Muscle of back (tissue), 13 donors: ENCODE measurements at places on chromosomes 5 and 9. TPM values are rescaled to one million over a fixed set of nuclear protein-coding genes. Genes with fewer than 3 reads are reported as not detected.

- no peak for DNase-seq
Observed at GRCh38 chr9:89721971-89722530, 117.2 kb downstream of the GADD45G start.

DNA sequence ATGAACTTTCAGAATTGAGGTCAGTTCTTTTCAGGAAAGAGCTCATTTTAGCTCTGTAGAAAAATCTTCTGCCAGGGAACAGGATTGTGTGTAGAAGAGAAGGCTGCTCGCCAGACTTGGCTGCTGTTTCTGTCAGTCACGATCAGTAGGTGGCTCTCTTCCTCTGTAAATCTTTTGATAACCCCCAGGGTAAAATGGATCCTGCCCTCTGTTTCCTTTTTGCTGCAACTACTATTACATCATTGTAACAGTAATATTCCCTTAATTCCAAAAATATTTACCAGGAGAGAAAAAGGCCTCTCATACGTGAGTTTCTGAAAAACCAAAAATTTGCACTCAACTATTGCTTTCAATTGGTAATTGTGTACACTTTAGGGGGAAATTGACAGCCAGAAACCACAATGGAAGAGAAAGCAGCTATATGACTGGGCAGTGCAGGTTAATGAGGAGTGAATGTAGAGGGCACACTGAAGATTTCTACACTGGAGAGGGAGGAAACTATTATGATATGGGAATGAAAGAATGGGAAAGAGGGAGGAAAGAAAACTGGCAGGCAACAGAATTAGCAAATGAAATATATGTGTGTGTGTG is 12.3 kb downstream of the IFNA21 start:
- DNase-seq, result no peak

DNA sequence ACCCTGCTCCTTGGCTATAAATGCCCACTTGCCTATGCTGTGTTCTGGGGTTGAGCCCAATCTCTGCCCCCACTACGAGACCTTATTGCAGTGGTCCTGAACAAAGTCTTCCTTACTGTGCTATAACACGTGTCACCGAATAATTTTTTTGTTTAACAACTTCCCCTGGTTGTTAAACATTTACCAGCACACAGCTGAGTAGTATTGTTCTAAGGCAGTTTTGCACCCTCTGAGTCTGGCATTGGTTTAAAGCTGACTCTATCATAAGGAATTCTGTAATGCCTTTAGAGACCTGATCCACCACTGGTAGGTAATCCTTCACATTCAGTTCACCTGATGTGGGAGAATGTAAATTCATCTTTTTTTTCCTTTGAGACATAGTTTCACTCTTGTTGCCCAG is 25.6 kb upstream of the ANKRD31 start:
- DNase-seq, result no peak

Gene GDF9
- 0.85 TPM for polyA plus RNA-seq

DNA sequence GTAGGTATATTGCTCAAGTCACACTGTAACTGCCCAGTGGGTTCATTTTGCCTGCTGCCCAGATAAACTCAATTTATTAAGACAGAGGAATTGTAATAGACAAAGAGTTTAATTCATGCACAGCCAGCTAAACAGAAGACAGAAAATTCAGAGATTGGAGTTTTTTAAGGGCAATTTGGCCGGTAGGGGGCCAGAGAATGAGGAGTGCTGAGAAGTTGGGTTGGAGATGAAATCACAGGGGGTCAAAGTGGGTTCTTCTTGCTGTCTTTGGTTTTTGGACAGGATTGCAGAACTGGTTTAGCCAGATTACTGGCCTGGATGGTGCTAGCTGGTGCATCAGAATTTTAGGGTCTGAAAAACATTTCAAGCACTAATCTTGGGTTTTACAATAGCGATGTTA is 20.7 kb upstream of the IL33 start:
- no peak for DNase-seq

DNA sequence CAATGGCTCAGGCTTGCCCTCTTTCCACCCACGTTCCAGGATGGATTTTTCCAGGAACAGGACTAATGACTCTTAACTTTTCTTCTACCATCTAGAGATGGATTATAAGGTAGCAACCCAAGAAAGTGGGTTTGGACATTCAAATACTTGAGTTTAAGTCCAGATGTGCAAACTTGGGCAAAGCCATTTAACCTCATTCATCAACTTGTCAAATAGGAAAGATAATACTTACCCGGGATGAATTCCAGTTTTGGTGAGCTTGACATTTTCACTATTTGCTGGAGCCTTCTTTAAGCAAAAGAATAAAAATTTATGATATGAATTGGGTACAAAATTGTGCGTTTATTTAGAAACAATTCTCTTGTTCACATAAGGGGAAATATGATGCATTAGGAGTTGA is 44.3 kb upstream of the ZBED3 start:
- DNase-seq, result peak; percentile 24

GRCh38 chr9:101354143-101354764 is 30.6 kb downstream of the BAAT start:
- no peak for DNase-seq

Gene CTSV
- polyA plus RNA-seq, result 3.2 TPM

Gene MORN5
- not detected for polyA plus RNA-seq

DNA sequence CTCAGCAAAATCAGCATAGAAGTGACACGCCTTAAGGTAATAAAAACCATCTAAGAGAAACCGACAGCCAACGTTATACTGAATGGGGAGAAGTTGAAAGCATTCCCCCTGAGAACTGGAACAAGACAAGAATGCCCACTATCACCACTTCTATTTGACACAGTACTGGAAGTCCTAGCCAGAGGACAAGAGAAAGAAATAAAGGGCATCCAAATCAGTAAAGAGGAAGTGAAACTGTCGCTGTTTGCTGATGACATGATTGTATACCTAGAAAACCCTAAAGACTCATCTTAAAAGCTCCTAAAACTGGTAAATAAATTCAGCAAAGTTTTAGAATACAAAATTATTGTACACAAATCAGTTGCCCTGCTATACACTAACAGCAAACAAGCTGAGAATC is 393.3 kb downstream of the KIF4B start:
- no peak for DNase-seq

- DNase-seq, result no peak
Observed at GRCh38 chr9:86563350-86563749, 209.1 kb upstream of the TUT7 start.

DNA sequence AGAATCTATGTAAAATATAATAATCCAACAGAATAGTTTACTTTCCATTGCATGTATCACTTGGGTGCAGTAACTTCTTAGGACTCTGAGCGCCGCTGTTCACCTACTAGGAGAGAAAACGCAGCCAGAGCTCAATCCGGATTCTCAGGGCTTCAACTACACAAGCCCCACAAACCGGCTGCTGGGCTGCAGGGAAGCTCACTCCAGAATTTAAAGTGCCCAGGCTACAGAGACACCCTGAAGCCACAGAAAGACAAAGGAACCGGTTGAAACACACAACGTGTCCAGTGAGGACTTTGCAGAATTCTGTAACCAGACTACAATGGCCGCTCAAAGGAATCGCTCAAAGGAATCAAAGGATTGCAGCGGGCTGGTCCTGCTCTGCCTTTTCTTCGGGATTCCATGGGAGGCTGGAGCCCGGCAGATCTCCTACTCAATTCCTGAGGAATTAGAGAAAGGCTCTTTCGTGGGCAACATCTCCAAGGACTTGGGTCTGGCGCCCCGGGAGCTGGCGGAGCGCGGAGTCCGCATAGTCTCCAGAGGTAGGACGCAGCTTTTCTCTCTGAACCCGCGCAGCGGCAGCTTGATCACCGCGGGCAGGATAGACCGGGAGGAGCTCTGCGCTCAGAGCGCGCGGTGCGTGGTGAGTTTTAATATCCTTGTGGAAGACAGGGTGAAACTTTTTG is at the start of gene PCDHGA10:
Gene PCDHGA10, plus strand, starts transcription at position 134 of the 686 bp plus-strand sequence. Its CDS starts 189 bp downstream, at position 323.
- DNase-seq, result peak; percentile 34

DNA sequence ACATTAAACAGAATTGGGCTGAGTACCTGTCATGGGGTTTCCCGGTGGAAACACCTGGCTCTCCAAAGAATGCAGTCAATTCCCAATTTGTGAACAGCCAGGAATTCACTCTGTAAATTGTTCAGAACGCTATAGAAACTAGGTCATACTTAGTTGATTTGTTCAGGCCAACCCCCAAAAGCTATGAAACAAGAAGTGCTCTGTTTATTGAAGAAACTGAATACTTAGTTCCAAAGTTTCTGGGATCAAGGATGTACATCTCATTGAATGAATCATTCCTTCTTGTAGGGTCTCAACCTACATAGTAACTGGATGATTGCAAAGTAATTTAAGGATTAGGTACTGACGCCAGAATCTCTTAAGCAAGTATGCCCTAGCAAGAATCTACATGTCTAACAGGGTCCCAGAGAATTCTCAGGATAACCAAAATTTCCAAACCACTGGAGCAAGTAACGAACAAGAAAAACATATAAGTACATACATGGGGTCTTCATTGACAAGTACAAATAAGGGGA is 659 bp upstream of the TUSC1 start:
- DNase-seq, result no peak

- no peak for DNase-seq
Observed at GRCh38 chr5:141392429-141393198, at the start of gene PCDHGA8. Gene PCDHGA8 (plus strand): TSS chr5:141392633. CDS start chr5:141392814, 181 bp downstream.

GRCh38 chr5:109053995-109054417 is 306.3 kb downstream of the FER start:
- DNase-seq, result peak; percentile 30

Gene FXN
- 13.8 TPM for polyA plus RNA-seq

GRCh38 chr9:137044502-137045177 is 1.3 kb downstream of the NPDC1 start:
- no peak for DNase-seq

GRCh38 chr5:143187495-143187894 is 216.0 kb downstream of the NR3C1 start:
- no peak for DNase-seq

GRCh38 chr9:76876098-76876497 is 29.8 kb downstream of the PRUNE2 start:
- no peak for DNase-seq

Gene HEXB
- 47.7 TPM for polyA plus RNA-seq

- no peak for DNase-seq
Observed at GRCh38 chr5:33713136-33713765, 178.5 kb downstream of the ADAMTS12 start.

GRCh38 chr5:59393585-59394420 is 499.7 kb downstream of the PDE4D start:
- DNase-seq, result no peak

Gene EXOSC3
- polyA plus RNA-seq, result 24.2 TPM

GRCh38 chr5:116557669-116558271 is 16.9 kb downstream of the SEMA6A start:
- DNase-seq, result peak; percentile 36

- DNase-seq, result peak; percentile 94
Observed at GRCh38 chr9:110116543-110116885, 91.4 kb downstream of the C9orf152 start.
